ENCODE measurements at places on chromosomes 16 and 17.

- no peak for DNase-seq
These were observed 38.1 kb upstream of the NLK start for GRCh38 chr17:28004344-28004743.

DNA sequence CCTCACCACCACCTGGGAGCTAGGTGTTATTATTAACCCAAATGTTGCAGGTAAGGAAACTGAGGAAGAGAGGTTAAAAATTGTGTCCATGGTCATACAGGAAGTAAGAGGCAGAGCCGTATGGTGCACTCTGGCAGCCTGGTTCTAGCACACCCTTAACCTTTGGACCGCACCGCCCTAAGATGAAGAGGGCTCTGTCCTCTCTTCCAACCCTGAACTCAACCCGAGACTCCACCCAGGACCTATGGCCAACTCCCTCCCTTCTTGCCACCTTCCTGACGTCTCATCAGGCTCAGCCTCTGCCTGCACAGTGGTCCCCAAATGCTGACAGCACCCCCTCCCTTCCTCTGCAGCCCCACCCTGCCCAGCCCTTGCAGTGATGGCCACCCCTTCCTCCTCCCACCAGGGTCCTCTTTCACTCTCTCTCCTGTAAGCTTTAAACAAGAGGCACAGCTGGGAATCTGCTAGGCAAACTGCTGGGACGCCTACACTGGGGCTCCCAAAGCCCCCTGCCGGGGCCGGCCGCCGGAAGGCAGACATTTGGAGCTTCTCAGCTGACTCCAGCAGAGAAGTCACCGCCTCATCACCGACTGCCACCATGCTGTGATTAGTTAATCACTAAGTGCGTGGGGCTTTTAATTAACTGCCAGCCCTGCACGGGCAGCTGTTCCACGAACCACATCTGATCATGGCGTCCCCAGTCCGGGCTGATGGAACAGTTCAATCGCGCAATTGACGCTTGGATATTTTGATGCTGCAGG is 16.7 kb upstream of the C16orf78 start:
- no peak for DNase-seq

DNA sequence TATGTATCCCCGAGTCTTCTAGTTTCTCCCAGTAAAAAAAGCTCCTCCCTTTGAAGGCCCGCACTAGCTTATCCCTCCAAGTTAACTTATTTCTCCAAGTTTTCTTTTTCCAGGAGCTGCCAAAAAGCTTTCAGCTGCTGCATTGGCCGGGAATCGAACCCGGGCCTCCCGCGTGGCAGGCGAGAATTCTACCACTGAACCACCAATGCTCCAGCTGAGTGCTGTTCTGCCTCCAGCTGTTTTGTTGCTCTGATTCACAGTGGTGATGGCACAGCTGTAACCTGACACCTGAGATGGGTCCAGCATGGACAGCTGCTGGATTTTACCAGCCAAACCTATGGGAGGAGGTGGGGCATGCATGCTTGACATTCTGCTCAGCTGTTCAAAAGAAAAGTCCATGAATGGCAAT is 22.1 kb downstream of the VAC14 start:
- peak; percentile 81 for DNase-seq

DNA sequence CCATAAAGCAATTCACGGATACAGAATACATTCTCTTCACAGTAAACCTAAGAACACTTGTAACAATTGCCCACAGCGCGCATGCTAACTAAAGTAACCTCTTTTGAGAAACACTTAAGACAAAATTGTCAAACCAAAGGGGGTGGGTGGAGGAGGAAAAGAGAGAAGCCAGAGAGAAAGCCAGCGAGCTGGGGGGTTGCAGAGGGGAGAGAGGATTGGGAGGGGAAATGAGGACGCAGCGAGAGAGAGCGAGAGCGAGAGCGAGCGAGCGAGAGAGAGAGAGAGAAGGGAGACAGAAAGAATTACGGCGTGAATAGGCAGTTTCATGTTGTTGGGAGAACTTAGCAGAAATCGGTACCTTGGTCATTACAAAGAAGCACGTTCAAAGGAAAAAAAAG is 1.6 kb upstream of the HOXB7 start:
- no peak for DNase-seq

GRCh38 chr16:23561586-23561985 is 4.1 kb downstream of the UBFD1 start:
- DNase-seq = no peak

GRCh38 chr17:75459246-75459589 is 2.8 kb downstream of the TMEM94 start:
- no peak for DNase-seq

GRCh38 chr17:78375401-78376151 is 2.9 kb upstream of the PGS1 start:
- no peak for DNase-seq

DNA sequence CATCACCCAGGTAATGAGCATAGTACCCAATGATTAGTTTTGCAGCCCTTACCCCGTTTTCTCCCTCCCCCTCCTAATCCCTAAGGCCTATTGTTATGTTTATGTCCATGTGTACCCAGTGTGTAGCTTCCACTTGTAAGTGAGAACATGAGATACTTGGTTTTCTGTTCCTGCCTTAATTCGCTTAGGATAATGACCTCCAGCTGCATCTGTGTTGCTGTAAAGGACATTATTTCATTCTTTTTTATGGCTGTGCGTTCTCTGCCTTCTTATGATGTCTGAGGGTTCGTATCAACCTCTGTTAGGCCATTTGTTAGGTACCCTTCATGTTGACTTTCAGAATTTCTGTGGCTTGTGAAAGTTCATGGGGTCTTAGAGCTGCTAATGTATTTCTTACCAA is 31.0 kb downstream of the CTCF start:
- no peak for DNase-seq

DNA sequence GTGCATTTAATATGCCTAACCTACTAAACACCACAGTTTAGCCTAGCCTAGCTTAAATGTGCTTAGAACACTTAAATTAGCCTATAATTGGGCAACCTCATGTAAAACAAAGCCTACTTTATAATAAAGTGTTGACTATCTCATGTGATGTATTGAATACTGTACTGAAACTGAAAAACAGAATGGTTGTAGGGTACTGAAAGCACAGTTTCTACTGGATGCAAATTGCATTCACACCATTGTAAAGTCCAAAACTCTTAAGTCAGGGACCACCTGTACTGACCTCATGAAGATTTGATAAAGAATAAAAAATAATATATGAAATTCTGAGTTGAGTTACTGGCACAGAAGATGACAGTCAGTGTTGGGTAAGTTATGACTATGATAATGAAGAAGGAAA is 625.4 kb upstream of the SOX9 start:
- no peak for DNase-seq

GRCh38 chr16:22092143-22092933 is at the start of gene VWA3A:
Gene VWA3A, plus strand, starts transcription at chr16:22092541. Its CDS starts 97 bp downstream, at chr16:22092638.
- DNase-seq = no peak

- DNase-seq = no peak
These were observed 672 bp upstream of the ALKBH5 start for GRCh38 chr17:18182978-18183333.
